ENCODE measurements at places on chromosomes 13 and 19.

- DNase-seq, result no peak
Observed at GRCh38 chr13:23671897-23672296, 101.7 kb downstream of the TNFRSF19 start.

DNA sequence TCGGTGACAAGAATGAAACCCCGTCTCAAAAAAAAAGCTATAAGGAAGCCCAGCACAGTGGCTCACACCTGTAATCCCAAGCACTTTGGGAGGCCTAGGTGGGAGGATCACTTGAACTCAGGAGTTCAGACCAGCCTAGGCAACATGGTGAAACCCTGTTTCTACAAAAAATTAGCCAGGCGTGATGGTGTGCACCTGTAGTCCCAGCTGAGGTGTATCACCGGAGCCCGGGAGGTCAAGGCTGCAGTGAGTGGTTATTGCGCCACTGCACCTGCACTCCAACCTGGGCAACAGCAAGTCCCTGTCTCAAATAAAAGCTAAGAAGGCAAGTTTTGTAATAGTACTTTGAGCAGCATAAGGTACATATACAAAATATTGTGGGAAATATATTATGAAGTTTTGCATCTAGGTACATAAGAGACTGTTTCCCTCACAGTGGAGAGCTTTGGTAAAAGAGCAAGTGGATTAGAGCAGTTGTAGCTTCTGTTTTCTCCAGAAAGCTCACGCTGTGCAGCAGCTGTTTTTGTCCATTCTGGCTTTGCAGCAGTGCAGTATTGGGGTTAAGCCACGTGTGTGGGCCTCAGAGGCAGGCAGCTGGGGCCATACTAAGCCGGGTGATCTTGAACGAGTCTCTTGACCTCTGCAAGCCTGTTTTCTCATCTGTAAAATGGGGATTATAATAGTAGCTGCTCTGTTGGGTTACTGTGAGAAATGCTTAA, 35.4 kb downstream of the ARHGAP35 start:
- no peak for DNase-seq

- DNase-seq, result no peak
Observed at GRCh38 chr19:5838353-5839064, 993 bp downstream of the FUT6 start.

DNA sequence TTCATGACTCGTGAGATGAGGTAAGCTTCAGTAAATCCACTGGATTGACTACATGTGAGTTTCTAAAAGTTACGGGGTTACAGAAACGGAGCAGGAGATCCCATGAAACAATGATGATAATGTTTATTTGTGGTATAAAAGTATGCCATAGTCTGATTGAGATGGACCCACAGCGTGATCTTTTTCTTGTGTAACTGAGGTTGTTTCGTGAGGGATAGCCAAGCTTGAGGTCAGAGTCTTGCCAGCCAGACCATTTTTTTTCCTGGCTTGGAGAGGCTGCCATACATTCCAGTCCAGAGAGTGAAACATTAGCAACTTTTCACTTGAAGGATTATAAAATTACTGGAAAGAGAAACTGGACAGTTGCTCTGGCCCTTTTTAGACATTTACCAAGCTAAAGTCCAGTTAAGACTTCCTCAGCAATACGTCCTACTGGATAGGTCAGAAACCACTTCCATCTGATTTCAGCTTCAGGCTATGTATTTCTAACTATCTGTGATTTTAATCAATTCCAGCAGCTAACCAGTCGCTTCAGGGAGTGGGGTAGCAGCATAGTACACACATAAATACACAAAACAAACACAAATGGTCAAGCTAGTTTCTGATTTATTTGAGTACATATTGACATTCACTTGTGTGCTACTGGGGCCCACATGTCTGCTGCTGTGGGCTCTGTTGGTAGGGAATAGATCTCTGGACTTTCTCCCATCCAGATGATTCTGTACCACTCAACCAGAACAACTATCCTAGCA, 194.6 kb downstream of the POSTN start:
- DNase-seq, result no peak

DNA sequence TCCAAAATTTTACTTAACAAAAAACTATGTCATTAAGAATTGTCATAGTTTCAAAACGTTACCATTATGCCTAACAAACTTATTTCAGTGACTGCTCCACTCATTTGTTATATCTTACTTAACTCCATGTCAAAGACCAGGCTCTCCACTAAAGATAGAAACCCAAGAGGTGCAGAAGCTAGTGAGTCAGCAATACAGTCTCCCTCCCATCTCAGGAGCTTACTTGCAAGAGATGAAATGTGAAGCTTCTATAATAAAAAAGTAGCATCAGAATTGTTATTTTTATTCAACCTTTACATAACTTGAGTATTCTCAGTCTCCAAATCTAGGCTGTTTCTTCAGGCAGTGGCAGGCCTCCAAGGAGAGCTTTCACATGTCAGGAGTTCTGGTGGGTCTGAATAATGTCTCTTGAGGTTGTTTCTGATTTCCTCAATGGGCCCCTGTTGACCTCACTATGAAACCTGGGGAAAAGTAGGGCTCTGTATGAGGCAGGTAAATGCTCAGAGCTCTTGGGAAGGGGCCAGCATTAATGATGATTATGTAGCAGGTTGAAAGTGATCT, 242.0 kb downstream of the NDFIP2 start:
- no peak for DNase-seq

DNA sequence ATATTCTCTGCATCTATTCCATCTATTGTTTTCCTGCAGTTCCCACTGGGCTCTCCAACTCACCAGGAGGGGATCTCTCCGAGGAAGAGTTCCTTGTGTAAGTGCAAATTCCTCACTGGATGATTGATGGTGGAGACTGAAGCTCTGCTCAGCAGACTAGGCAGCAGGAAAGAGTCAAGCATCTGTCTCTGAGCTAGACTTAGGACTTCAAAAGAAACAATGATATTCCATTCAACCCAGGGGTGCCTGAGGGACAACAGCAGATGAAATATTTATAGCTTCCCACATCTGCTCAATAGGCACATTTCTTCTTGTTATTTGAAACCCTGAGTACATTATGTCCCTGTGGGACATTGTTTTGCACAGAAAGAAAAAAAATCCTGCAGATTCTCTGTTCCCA, at the start of the genes OR7A5 and OR7C1:
OR7A5 (minus strand) TSS at position 175 of the 400 bp plus-strand sequence. CDS start 6,944 bp downstream, outside the sequence.
OR7C1 (minus strand) TSS at position 175 of the 400 bp plus-strand sequence. CDS start 35,049 bp downstream, outside the sequence.
- no peak for DNase-seq

GRCh38 chr13:80121038-80121437, 219.9 kb downstream of the SPRY2 start:
- DNase-seq, result no peak

- peak; percentile 81 for DNase-seq
Observed at GRCh38 chr13:102286326-102286725, 115.5 kb downstream of the FGF14 start.

DNA sequence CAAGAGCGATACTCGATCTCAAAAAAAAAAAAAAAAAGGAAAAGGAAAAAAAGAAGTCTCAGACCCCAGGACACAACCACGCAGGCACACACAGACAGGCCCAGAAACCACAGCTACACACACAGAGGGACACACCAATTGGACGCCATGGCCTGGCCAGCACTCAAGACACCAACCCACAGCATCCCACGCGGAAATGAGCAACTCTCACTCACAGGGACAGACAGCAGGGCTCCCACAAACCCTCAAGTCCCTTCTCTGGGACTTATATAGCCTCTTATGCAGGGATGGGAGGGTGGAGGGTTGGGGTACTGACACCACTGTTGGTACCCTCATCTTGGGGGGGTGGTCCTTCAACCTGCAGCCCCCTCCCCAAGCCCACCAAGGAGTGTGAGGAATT, 5.9 kb downstream of the NOTCH3 start:
- no peak for DNase-seq

DNA sequence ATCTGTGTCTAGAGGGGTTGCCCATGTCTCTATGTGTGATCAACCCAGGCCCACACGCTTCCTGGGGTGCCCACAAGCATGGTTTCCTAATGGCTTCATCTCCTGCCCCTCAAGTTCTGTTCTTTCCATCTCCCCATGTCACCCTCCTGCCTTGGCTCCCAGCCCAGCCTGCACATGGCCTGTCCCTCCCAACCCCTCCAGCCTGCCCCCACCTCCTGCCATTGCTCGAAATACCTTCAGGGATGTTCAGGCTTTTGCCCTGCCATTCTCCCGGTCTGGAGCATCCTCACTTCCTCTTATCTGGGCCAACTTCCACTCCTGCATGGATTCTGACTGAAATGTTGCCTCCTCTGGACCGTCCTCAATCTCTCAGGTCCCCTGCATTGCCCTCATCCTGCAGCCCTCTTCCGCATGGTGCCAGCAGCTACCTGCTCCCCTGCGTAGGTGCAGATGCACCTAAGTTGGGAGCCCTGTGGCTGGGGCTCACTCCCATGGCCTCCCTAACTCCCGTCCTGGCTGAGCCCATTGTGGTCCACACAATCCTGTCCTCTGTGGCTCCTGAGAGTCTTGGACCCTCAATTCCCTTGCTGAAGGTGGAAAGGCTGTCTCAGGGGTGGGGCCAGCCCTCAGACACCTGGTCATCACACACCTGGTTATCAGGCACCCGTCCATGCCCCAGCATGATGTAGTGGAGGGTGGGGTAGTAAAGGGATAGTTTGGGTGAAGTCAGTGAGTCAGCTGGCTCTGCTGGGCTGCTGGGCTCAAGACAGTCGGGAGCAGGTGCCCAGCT, 152.1 kb downstream of the URI1 start:
- no peak for DNase-seq

- DNase-seq, result no peak
Observed at GRCh38 chr13:93724187-93724586, 497.6 kb downstream of the GPC6 start.

- peak; percentile 26 for DNase-seq
Observed at GRCh38 chr19:5340637-5341447, at the start of gene PTPRS. TSS of gene PTPRS (minus strand) at chr19:5340812. CDS start at chr19:5286140, 54,672 bp downstream.

All from retinal pigment epithelial cell (primary cell).